ENCODE measurements at places on chromosomes 2 and 18.

DNA sequence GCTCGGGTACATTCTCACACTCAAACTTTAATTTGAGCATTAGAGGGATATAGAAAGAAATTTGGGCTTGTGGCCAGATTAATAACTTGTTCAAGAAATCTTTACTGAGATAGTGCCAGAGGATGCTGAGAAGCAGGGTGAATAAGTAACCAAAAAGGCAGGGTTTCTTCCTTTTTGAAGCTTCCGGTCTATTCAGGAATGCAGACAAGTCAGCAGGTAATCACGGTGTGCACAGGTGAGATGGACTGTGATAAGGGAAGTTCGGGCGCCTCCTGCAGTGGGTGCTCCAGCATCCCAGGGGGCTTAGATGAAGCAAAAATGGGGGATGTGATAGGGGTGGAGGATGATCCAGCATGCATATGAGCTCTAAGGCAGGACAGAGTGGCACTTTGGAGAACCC, 44.9 kb upstream of the CYP1B1 start:
- DNase-seq, result no peak

- no peak for DNase-seq
Observed at GRCh38 chr18:63099848-63100629, 219.5 kb downstream of the BCL2 start.

DNA sequence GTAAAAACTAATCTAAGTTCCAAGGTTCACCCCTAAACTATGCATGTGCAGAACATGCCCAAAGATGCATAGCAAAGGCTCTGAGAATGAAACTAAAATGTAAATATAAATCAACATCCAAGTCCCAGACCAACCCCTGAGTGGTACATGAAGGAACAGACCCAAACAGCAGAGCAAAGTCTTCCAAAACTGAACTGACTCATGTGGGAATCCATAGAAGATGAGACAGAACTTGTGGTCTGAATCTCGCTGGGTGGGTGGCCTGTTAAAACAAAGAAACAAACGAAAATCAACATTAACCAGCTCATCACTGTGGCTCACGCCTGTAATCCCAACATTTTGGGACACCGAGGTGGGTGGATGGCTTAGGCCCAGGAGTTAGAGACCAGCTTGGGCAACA, 29.5 kb upstream of the ATRAID start:
- peak; percentile 49 for DNase-seq

- DNase-seq, result no peak
Observed at GRCh38 chr2:142841788-142842187, 35.7 kb upstream of the KYNU start.

GRCh38 chr2:150142561-150142960, 344.9 kb downstream of the RND3 start:
- DNase-seq, result peak; percentile 93

DNA sequence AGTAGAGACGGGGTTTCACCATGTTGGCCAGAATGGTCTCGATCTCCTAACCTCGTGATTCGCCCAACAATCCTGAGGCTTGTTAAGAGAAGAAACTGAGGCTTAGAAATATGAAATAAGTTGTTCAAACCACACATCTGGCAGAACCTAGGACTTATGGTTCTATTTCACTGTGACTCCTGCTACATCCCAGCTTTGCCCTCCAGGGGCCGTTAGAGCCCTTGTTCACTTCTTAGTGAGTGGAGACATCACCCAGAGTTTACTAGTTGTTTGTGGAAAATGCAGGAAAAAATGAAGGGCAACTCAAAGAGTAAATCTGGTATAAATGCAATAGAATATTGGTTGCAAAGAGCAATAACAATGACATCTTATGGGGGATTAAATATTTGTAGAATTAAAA, 43.9 kb downstream of the MARCHF4 start:
- DNase-seq, result peak; percentile 51

DNA sequence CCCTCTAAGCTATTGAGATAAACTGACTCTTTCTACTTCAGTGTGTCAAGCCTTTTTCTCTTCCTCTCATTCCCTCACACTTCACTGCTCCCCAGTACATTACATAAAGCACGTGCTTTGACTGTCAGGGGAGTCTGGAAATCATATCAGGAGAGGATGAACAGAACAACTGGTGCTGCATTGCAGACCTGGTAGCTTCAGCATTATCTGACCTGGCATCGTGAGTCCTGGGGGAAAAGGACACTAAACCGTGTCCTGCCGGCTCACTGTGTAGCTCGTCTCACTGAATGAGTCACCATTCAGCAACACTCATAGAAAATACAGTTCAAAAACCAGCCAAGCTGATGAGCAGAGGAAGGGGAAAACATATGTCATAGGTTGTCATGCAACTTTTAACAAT, 108.5 kb upstream of the UNC80 start:
- peak; percentile 21 for DNase-seq

- peak; percentile 57 for DNase-seq
Observed at GRCh38 chr18:55587418-55588110, 428 bp downstream of the TCF4 start.

DNA sequence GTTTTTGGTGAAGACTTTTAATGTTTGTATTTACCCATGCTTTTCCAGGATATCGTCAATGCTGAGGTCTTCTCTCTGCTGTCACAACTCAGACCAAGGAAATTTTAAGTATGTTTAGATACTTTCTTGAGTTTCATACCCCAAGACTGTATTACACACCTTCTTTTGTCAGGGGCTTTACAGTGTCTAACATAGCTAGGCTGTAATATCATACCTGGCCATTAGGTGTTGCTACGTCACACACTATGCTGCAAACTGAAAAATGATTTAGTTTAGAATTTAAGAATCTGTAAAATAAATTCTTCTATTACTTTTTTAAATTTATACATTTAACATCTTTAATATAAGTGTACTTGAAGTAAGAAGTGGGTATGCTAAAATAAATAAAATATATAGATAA, 358.4 kb upstream of the NRP2 start:
- DNase-seq, result peak; percentile 32

DNA sequence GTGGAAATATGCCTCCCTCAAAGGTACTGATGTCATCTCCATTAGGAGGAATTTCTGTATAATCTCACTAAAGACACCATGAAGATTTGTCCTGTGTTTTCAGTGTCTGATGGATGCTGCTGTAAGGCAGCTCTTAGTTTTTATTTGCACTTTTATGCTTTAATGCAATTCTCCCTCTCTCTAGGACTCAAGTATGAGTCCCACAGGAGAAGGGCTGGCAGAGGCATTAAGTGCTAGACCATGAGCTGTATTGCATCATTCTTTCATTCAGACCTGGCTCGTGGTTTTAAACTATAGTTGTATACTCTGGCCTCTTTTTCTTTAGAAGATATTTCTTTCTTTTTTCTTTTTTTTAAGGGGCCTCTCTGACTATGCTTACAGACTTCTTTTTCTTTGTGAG, 805.6 kb downstream of the DPP10 start:
- no peak for DNase-seq

DNA sequence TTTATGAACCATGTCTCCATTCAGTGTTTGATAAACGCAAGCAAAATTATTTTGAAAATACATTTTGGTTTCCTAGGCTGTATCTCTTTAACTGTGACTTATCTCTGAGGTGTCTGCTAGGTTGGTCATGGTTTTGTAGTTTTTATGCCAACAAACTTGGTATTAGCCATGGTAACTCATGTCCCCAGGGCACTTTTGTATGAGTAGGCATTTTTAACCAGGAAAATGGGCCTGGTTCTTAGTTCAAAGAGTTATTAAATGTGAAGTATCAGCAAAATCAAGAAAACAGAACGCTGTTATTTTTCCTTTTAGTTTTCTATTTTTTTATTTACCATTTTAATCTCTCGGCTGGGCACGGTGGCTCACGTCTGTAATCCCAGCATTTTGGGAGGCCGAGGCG, 179.3 kb upstream of the LHCGR start:
- DNase-seq, result no peak

DNA sequence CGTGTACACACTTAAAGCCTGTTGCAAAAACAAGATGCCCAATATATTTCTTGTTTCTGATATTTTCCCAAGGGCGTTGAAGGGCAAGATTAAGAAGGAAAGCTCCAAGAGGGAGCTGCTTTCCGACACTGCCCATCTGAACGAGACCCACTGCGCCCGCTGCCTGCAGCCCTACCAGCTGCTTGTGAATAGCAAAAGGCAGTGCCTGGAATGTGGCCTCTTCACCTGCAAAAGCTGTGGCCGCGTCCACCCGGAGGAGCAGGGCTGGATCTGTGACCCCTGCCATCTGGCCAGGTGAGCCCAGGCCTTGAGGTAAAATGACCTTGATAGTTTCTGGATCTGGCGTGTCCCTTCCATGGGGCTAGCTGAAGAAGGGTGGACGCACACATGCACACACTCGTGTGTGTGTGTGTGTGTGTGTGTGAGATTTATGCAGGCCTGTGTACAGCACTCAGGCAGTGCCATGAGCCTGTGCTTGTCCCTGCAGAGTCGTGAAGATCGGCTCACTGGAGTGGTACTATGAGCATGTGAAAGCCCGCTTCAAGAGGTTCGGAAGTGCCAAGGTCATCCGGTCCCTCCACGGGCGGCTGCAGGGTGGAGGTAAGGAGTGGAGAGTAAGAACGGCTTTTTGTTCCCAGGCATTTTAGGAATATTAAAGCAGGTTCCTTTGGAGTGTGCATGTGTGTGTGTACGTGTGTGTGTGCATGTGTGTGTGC, 23.6 kb downstream of the MLPH start:
- no peak for DNase-seq

- DNase-seq, result no peak
Observed at GRCh38 chr2:136253288-136254004, 135.5 kb upstream of the CXCR4 start.

DNA sequence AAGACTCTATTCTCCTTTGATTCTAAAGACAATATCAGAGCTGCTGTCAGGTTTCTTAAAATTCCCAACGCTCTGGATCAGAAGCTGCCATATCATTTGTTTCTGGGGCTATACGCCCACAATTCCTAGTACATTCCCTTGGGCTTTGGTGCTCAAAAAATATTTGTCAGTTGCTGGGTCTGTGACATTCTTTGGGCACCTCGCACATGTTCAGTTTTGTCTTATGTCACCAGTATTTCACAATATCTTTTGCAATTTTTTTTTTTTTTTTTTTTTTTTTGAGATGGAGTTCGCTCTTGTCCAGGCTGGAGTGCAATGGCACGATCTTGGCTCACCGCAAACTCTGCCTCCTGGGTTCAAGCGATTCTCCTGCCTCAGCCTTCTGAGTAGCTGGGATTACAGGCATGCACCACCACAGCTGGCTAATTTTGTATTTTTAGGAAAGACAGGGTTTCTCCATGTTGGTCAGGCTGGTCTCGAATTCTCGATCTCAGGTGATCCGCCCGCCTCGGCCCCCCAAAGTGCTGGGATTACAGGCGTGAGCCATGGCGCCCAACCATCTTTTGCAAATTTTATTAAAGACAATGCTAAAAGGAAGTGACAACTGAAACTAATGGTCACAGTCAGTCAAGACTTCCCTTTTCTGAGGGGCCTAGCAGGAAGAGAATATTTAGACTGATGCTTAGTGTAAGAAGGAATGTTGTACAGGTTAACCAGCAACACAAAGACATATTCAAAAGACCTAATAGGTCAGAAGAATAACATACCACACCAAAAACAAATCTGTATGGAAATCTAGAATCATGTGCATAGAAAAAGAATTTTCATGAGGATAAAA, 6.8 kb downstream of the ZNF397 start:
- no peak for DNase-seq

DNA sequence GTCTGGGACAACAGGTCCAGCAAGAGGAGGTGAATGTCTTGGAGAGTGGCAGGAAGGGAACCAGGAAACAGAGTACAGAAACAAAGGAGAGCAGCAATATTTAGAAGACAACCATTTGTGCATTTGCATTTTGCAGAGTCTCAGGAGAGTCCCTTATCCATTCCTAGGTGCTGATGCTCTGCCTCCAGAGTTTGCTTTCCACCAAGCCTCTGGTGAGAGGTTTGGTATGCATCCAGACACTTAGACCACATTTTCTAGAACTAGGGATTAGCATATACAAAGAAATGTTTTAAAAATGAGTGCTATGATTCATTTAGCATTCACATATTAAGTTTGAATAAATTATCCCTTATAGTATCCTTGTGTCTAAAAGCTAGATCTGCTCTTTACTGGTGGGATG, 18.5 kb upstream of the LRATD1 start:
- DNase-seq, result no peak

DNA sequence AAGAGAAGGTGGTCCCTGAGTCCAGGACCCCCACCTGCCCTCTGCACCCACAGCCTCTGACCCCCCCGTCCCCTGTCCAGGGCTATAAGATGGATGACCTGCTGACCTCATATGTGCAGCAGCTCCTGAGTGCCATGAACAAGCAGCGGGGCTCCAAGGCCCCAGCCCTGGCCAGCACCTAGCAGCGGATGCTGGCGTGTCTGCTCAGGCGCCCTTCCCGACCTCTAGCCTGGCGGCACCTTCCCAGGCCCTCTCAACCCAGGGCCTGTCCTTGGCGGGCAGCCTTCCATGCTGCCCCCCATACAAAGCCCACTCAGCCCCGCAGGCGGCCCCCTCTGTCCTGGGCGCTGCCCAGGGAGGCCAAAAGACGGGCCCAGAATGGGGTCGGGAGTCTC, 8.7 kb upstream of the GPR17 start:
- no peak for DNase-seq

- no peak for DNase-seq
Observed at GRCh38 chr2:70943205-70943871, 7.6 kb downstream of the ATP6V1B1 start.

DNA sequence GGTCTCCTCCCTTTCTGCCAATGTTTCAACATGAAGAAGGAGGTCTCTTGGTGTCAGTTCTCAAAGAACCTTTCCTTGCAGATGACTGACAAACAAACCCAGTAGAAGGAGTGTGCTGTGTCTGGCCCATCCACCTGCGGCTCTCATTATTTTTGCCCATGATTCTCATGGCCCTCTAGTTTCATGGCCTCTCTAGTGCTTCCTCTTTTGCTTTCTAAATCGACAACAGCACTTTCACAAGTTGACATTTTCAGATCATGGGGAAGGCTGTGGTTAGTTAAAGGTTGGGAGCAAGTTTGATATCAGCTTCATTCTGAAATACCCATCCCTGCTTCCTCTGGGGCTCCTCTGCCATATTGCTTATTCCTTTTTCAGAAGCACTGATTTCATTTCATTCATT, 805.2 kb downstream of the SLC4A3 start:
- DNase-seq, result no peak

GRCh38 chr2:196902828-196903227, 23.7 kb downstream of the PGAP1 start:
- no peak for DNase-seq

GRCh38 chr18:79234438-79234837, 161.3 kb upstream of the NFATC1 start:
- DNase-seq, result no peak

- no peak for DNase-seq
Observed at GRCh38 chr2:226355600-226355999, 444.0 kb downstream of the IRS1 start.

DNA sequence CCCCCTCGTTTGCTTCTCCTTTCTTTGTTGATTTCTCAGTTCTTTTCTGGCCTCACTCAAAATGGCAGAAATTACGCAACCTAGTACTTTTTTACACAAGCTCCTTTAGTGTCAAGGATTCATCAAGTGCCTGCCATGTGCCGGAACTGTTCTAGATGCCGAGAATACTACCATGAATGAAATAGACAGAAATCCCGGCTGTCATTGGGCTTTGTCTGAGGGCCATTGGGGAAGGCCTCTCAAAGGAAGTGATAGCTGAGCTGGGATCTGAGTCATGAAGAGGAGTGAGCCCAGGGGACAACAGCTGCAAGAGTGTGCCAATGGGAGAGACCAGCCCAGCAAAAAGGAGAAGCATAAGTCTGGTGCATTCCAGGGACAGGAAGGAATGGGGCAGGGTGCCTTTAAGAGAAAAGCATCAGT, 34.3 kb upstream of the PPP1CB start:
- DNase-seq, result peak; percentile 94

All from cardiac fibroblast (primary cell).